HT1080 (cell line): ENCODE measurements at places on chromosomes 7 and 10.

DNA sequence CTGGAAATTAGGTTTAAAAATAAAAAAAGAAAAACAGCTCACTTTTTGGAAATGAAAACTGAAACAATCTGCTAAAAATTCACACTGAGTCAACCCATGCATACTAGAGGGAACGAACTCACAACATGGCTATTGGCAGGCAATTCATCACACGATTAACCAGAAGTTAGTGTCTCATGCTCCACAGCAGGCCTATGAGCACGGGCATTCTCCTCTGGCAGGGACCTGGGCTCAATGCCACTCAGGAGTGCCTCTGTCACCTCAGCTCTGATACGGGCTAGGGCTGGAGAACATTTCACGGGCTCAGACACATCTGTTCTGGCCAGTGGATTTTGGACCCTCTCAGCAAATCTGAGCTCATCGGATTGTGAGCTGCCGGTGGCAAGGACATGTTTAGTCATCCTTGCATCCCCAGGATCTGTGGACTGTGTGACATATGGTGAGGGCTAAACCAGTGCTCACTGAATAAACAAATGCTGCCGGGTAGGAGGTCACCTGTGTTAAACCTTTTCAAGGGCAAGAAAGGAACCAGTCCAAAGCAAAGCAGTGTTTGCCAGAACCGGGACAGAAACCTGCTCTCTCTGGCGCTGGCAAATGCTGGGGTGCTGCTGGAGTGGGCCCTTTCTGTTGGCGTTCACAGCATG, 40.1 kb downstream of the POLR3A start:
- no peak for DNase-seq

DNA sequence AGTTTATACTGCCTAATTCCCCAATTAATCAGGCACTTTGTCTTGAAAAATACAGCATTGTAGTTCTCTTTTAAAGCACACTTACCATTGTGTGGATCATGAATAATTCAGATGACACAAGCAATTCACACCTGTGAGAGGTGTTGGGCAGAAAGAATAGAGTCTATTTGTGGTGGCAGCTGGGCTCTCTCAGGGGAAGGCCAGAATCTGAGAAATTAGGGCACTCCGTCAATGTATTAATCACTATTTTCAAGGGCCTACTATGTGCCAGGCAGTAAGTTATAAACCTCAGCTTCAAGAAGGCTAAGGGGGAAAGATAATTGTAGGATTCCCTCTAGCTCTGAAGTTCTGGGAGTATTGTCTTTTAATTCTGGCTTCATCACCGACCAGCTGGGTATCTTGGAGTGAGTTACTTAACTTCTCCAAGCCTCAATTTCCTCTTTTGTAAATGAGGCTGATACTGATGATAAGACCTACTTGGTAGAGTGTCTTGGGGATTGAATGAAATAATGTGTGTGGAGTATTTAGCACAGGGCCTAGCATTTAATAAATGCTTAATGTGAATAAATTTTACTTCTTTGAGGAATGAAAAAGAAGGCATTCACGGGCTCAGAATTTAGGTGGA, 2.5 kb downstream of the CHN2 start:
- DNase-seq = no peak

- no peak for DNase-seq
Measured at GRCh38 chr10:42875798-42876341, 93.3 kb downstream of the BMS1 start.

- no peak for DNase-seq
Measured at GRCh38 chr7:10789170-10789569, 184.5 kb upstream of the PHF14 start.

- no peak for DNase-seq
Measured at GRCh38 chr10:79024296-79024695, 44.5 kb upstream of the ZMIZ1 start.

- DNase-seq = no peak
Measured at GRCh38 chr7:3304131-3304530, 3.1 kb downstream of the SDK1 start.

GRCh38 chr10:85602713-85603112, 763.9 kb downstream of the GRID1 start:
- no peak for DNase-seq
